ENCODE measurements at places on chromosomes 6 and 20. TPM values are rescaled to one million over a fixed set of nuclear protein-coding genes. Genes with fewer than 3 reads are reported as not detected.

GRCh38 chr20:4366076-4366475, 350.7 kb upstream of the RNF24 start:
- no peak for DNase-seq

DNA sequence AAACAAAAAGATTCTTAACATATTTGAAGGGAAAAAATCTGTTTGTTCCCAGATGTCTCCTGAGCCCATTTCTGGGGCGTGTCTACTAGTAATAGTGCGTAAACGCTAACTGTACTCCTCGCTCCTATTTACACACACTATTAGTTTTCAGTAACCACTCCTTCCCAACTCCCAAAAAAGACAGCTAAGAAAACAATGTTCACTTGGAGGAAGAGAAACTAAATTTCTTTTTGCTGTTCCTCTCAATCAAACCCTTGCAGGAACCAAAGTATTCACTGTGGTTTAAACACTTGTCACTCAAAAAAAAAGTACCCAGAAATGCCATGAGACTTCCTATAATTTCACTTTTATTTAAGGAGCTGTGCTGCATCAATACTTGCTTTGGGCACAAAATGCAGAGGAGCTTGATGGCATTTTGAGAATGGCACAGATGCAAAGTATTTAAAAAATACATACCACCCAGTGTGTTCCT, 118.2 kb downstream of the BACH2 start:
- no peak for DNase-seq

GRCh38 chr6:15473741-15474161, 189.1 kb downstream of the DTNBP1 start:
- DNase-seq = peak; percentile 24

- no peak for DNase-seq
Measured at GRCh38 chr20:4780245-4780644, 58.5 kb downstream of the PRND start.

The MCCD1 gene
- total RNA-seq = not detected

DNA sequence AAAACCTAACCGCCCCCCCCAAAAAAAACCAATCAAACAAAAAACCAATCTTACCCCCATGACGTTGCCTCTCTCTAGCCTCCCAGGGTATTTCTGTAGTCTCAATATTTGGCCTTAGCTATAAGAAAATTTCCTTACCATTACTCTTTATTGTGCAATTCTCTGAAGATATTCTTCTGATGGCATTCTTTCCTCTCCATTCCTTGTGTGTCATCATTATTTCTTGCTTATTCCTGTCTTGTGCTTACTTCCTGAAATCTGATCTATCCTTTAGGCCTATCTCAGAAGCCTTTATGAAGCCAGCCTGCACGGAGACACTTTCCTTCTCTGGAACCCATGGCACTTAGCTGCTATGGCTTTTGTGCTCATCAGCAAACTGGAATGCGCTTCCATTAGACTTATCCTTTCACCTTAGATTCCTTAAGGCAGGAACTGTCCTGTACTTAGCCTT, 65.9 kb upstream of the DDR1 start:
- DNase-seq = peak; percentile 73
